ENCODE measurements at places on chromosomes 5 and 9.

- no peak for DNase-seq
These were observed 4.2 kb downstream of the LCN1 start for GRCh38 chr9:135525241-135526088.

- DNase-seq, result no peak
These were observed 33.3 kb downstream of the NKX2-5 start for GRCh38 chr5:173201636-173202265.

DNA sequence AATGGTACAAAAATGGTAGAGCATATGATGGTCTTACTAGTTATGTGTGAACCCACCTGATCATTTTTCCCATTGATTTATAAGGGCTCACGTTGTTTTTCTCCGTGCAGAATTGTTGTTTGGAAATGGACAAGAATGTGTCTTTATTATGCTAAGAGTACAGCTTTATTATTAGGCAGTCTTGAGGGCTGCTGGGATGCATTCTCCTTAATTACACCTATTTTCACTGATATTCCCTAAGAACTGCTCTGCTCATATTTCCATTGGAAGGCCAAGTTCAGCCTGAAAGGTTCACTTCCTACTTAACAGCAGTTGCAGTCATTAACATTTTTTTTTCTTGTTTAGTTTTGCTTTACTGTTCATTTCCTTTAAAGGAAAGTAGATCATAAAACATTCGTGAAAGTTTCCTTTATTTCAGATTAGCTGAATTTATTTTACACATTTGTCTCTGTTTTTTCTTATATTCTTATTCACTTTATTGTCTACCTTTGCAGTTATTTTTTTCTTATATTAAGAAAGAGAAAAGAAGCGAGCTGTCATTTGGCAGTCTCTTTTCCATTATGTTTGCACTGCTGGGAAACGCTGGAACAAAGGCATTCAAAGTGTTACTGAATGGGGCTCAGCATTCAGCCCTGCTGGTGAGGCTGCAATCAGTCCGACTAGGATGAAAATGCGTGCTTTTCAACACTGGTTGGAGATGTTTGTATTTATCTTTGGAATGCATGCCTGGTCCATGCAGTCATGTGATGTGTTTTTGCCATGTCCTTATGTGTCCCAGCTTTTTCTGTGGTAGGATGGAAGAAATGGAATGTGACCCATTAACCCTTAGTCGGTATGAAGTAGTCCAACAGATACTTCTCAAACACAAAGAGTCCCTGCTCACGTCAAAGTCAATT is 602.7 kb upstream of the ZNF608 start:
- no peak for DNase-seq

GRCh38 chr9:121838746-121839669 is 187.6 kb downstream of the DAB2IP start:
- DNase-seq, result no peak

DNA sequence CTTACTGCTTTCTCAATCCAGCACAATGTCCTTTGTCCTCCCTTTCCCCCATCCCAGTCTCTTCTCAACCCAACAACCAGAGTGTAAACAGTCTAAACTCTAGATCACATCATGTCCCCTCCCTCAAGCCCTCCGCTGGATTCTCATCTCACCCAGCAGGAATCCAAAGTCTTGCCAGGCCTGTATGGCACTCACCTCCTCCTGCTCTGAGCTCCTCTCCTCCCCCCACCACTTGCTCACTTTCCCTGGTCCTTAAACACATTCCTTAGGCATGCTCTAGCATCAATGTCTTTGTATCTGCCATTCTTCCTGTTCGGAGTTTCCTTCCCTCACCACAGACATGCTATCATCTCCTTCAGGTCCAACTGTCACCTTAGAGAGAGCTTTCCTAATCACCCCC is 78.8 kb downstream of the NIPSNAP3B start:
- no peak for DNase-seq

DNA sequence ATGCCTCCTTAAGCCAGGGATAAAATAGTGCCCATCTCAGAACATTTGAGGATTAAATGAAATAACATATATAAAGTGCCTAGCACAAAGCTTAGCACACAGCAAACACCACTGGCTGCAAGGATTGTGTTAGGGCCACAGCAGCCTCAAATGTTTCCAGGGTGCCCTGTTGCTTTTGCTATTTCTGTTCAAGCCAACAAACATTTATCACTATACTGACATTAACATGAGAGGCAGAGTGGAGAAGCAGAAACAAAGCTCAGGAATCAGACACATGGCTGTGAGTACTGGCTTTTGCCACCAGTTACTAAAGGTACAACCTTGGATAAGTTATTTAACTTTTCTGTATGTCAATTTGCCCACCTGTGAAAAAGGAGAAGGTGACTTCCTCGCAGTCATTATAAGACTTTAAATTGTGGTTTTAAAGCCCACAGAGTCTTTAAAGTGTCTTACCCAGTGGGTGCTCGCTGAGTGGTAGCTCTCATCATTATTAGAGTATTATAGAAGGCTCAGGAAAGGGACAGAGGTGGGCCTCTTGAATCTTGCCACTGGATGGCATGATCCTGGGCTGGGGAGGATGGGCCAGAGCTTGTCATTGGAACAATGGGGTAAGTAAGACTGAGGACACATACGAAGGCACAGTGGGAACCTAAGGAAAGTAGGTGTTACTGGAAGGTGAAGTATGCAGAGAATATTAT is 98.2 kb downstream of the MARCHF3 start:
- DNase-seq, result no peak

DNA sequence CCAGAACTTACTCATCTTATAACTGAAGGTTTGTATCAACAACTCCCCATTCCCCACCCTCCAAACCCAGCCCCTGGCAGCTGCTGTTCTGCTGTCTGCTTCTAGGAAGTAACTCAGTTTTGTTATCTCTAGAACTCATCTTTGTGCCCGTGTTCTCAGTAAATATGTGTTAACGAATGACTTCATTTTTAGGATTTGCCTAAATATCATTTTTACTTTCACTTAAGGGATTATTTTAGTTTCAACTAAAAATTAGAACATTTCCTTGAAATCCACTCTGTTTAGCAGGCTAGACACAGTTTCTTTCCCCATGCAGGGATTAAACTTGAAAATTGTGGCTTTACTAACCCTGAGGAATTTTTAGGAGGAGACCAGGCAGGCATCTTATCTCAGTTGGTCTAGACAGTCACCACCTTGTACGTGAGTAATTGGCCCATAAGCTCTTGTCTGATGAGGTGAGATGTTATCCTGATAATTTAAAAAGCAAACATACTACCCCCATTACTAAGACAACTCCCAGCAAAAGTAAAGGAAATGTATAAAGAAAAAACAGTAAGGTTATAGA is 68.2 kb upstream of the TNFAIP8 start:
- DNase-seq, result no peak

GRCh38 chr9:82148426-82148810 is 159.8 kb downstream of the SPATA31D1 start:
- no peak for DNase-seq

- DNase-seq, result no peak
These were observed 89.8 kb upstream of the COL5A1 start for GRCh38 chr9:134551644-134552348.

DNA sequence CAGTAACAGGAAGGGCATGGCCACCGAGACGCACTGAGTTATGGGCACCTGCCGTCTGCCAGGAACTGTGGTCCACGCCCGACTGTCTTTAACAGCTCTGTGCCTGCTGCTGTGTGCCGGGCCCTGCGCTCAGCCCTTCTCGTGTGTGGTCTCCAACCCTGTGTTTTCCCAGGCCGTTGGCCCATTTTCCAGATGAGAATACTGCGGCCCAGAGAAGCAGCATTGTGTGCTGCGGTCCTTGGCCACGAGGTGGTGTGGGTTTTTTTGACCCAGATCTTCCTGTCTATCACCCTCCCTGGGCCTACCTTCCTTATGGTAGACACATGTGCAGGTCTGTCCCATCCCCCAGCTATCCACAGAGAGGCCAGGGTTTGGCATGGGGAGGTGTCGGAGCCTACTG is 47.0 kb downstream of the RXRA start:
- no peak for DNase-seq

GRCh38 chr5:90161414-90161813 is 248.1 kb downstream of the CETN3 start:
- no peak for DNase-seq

- DNase-seq, result peak; percentile 57
These were observed 18.7 kb upstream of the RNF130 start for GRCh38 chr5:180090098-180090768.

DNA sequence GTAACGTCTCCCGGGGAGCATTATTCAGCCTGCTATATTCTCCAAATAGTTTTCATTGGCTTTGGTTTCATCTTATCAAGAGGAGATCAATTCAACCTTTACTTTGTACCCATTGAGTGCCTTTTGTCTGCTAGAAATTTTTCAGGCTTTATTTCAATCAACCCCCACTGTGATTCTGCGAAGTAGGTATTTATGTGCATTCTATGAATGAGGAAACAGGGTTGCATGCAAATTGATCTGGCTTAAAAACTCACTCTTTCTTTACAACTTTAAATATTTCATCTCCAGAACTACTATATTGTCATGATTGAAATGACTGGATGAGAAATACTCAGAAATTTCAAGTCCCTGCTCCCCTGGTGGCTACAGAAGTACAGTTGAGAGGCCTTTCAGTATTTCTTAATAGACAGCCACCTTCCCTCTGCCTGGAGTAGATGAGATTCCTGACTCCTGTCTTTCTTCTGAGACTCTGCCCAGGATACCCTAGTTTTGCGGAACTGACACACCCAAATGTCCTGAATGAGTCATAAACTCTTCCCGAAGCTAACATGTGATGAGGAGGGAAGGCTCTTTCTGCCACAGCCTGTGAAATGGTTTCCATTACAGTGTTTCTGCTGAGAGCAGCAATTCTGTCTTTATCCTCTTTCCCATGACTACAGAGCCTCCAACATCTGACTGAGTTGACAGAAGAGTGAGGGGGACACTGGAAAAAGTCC is 52.6 kb upstream of the TNC start:
- no peak for DNase-seq

Measured in stimulated activated CD8-positive, alpha-beta memory T cell treated with anti-CD3 and anti-CD28 coated beads, Interleukin-7, amount 100 ng/mL, for 24 hours (primary cell).